ENCODE measurements at places on chromosomes 5 and 9.

GRCh38 chr5:132953710-132954109, 9.7 kb downstream of the AFF4 start:
- DNase-seq: no peak

DNA sequence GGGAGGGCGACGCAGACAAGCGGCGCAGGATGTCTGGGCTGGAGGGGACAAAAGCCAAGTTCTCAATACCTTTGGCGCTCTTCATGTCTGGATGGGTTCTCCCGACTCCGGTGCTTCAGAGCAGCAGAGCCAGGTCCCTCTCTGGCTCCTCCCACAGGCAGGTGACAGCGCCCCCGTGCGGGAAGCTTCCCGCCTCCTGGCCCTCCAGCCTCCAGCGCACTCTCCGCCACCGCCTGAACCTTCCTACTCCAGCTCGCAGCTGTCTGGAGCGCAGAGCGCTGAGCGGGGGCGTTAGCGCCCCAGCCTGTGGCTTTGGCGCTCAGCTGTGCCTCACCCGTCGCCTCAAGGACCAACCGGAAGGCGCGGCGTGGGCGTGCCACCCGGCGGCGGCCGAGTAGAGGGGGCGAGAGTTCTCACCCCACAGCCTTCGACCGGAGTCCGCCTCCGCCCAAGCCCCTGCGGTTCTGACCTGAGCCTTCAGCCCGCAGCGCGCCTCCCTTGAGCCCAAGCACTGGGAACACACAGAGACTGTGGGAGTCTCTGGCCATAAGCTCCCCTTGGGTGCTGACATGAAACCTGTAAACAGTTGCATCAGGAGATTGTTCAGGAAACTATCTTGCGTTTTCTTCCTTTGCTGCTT, at the start of gene SLCO4C1:
Gene SLCO4C1 (minus strand): TSS at position 107 of the 640 bp plus-strand sequence. CDS start 22 bp downstream, at position 85.
- DNase-seq: peak; percentile 63

DNA sequence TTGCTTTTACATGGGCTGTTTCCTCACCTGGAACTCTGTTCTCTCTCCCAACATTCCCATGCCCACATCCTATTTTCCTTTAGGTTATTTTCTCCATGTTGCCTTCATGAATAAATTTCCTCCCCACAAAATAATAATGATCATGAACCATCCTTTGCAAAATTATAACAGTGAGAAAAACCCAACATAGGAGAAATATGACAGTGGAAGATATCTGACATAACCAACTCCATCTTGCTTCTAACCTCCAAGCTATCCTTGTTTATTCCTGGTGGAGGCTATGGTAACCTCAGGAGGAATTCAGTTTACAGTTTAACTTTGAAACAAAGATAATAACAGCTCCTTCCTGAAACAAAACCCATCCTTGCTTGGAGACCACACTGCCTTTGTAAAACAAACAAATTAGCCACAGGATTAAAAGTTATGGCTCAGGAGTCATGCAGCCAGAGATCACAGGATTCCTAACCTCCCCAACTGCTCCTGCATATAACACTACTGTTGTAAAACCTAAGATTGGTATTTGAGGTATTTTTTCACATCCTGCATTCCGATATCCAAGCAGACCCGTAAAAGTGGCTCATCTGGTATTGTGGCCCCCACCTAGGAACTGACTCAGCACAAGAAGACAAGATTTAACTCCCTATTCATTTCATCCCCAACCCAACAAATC, 212.4 kb downstream of the TRIM32 start:
- no peak for DNase-seq

DNA sequence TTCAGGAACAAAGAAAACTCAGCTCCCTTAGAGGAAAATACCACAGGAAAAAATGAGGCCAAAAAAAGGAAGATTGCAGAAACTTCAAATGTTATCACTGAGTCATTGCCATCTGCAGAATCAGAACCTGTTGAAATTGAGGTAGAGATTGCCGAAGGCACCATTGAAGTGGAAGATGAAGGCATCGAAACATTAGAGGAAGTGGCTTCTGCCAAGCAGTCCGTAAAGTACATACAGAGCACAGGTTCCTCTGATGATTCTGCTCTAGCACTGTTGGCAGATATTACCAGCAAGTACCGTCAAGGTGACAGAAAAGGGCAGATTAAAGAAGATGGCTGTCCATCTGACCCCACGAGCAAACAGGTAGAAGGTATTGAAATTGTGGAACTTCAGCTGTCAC, 30.8 kb upstream of the NIM1K start:
- no peak for DNase-seq

Data from activated T-helper 2 cell treated with anti-CD3 and anti-CD28 coated beads, Interferon-gamma antibody, Interleukin-2, Interleukin-4, amounts not matched to agents 10 μg/mL and 5 μg/mL and 100 μg/mL, durations not matched to agents 14 hours and 24 hours and 36 hours (primary cell).